Ascending aorta (tissue), 2 donors: ENCODE measurements at places on chromosomes 5 and 9.
A peak's percentile ranks its signal among the peaks of the same experiment; 100 is the strongest.

GRCh38 chr9:102164247-102164646 lies 425.8 kb upstream of the GRIN3A start:
- no peak for DNase-seq

GRCh38 chr9:34555936-34556525 lies 33.2 kb upstream of the ENHO start:
- no peak for DNase-seq

DNA sequence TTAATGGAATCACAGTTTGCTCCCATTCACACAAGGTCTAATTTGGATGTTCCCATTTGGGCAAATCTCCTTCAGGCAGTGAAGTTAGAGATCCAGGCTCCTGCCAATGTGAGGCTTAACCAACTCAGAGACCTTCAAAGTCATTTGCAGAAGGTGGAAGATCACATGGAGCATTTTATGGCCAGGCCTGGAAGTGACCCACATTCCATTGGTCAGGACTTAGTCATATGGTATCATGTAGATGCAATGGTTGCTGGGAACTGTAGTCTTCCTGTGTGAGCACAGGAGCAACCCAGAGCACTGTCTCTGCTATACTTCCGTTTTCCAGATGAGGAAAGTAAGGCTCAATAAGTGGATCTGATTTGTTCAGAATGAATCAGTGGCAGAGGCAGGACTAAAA lies 292.7 kb upstream of the SMARCA2 start:
- DNase-seq: no peak

DNA sequence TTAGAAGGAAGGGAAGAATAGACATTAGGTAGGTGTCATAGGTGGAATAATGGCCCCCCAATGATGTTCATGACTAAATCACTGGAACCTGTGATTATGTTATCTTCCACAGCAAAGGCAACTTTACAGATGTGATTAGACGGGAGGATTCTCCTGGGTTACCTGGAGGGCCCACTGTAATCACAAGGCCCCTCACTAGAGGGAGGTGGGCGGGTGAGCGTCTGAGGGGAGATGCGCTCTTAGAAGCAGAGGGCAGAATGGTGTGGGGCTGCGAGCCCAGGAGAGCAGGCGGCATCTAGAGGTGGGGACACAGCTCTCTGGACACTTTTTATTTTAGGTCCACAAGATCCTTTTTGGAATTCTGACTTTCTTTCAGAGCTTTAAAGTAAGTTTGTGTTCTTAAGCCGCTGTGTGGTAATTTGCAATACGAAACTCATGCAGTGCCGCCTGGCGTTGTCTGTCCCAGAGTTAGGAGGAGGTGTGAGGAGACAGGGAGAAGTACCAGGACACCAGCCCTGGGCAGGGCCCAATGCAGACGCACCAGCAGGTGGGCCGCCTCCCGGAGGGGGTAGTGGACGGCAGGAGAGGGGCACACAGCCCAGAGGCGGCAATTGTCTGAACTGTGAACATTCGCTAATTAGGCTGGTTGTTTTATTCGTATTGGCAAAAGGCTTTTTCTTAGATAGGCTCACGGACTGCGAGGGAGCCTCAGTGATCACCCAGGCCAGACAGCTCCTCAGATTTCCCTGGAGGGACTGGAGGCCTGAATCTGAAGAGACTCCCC lies 51.1 kb upstream of the FANCC start:
- DNase-seq: no peak

DNA sequence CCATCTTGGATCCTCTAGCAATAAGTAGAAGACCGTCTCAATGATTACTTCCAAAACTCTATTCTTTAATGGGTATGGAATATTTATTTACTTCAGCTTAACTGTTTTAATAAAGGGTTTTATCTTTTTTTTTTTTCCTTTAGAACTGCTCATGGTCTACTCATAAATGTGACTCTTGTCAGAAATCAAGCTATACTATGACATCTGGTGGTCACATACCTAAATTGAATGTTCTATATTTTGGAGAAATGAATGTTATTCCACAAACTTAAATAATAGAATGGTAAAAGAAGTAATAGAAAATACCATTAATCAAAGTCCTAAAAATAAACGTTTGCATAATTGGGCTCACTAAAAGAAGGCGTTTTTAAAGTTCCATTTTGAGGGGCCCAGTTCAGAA lies 131.2 kb upstream of the PLCXD3 start:
- no peak for DNase-seq

GRCh38 chr5:173664154-173664526 lies 47.7 kb upstream of the BOD1 start:
- no peak for DNase-seq

- DNase-seq: no peak
Measured at GRCh38 chr5:93587597-93588351, 4.8 kb downstream of the NR2F1 start.

GRCh38 chr9:113675475-113675941 lies 200.6 kb upstream of the ZNF618 start:
- peak; percentile 31 for DNase-seq

DNA sequence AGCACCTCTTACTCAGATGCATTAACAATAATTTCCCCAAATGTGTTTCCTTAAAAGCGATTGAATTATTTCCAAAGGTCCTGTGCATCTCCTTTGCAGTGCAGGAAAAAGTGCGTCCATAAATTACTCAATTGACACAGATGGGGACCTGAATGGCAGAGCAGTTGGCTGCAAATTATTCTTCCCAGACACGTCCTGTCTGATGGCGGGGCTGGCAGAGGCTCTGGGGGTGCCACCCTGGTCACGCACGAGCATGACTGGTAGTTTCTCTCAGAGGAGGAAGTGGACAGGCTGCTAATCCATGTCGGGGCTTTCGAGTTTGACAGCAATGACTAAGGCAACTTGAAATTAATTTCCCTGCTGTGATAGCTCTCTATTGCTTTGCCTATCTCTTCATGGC lies 264.8 kb upstream of the BRINP1 start:
- DNase-seq: no peak

DNA sequence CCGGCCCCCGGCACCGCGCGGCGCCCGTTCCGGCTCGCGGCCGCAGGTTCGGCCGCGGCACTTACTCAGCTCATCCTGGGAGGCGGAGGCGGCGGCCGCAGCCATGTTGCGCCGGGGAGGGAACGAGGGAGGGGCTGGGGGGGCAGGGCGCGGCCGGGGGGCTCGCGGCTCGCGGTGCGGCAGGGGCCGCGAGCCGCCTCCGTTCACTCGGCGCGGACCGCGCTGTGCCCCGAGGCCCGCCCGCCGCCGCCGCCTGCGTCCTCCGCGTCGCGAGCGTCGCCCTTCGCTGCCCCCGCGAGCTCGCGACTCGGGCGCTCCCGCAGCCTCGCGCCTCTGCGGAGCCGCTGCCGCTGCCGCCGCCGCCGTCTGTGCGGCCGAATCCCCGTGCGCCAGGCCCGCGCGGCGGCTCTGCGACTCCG lies 735 bp downstream of the ECPAS start:
- DNase-seq: peak; percentile 67

DNA sequence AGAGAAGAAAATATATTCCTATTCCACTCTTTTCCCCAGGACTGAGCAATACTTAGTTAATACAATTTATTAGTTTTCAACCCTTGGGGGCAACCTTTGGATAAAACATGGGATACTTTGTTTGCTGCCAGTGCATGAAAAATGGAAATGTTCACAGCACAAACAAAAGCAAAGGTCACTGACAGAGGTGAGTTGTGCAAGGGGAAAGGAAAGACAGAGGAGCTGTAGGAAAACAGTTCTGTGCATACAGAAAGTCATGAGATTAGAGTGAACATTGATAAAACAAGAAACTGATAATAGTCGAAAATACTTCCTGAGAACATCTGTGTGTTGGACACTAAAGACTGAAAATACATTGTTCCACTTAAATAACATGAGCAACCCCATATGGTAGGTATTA lies 779.8 kb downstream of the TLE4 start:
- DNase-seq: no peak

DNA sequence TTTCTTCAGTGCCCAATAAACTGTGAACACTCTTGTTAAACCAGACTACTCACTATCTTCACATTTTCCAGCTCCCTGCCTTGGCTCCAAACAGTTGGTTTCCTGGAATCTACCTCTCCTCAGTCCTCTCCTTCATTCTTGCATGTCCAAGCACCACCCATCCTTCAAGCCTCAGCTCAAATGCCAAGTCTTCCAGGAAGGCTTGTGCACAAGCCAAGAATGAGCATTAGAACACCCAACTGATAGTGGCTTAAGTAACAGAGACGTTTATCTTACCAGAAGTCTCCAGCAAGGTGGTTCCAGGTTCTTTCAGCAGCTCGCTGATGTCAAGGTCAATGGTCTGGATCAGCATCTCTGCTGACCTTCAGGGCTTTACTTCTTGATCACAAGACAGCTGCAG lies 60.1 kb downstream of the PTPDC1 start:
- DNase-seq: no peak
